CD4-positive, alpha-beta T cell (primary cell): ENCODE measurements at places on chromosomes 4 and X.

DNA sequence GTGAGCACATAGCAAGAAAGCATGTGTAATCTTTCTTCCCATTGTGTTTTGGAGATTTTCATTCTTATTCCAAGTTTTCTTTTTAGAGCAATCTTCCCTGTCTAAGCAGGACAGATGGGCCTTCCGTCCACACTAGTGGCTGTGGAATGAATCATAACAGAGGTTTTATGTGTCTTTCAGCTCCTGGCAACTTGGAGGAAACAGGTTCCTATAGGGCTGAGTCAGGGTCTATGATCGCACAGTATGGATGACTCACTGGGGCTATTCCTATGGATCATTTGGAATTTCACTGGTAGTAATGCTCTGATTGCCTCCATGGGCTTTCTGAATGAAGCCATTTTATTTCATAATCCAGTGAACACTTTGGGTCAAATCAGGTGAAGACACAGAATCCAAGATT, 51.8 kb upstream of the CBLL2 start:
- H3K4me1 ChIP-seq: no peaks in the 10 kb centered on the region
- H3K36me3 ChIP-seq: no peaks in the 10 kb centered on the region
- DNase-seq: no peak
- no peak overlapping the region for H3K4me3 ChIP-seq

- H3K4me1 ChIP-seq: peaks cover 22% of the 10 kb centered on the region
- H3K36me3 ChIP-seq: peaks cover 29% of the 10 kb centered on the region
- no peaks in the 10 kb centered on the region for H3K27me3 ChIP-seq
Measured at GRCh38 chrX:41335958-41336331, 2.0 kb downstream of the DDX3X start.

- no peaks in the 10 kb centered on the region for H3K4me1 ChIP-seq
- H3K27me3 ChIP-seq: no peaks in the 10 kb centered on the region
- H3K4me3 ChIP-seq: no peak overlapping the region
- H3K36me3 ChIP-seq: no peaks in the 10 kb centered on the region
Measured at GRCh38 chr4:101644516-101644915, 146.0 kb upstream of the BANK1 start.

- no peaks in the 10 kb centered on the region for H3K36me3 ChIP-seq
- H3K4me3 ChIP-seq: no peak overlapping the region
- H3K4me1 ChIP-seq: peaks cover 20% of the 10 kb centered on the region
- no peaks in the 10 kb centered on the region for H3K27me3 ChIP-seq
Measured at GRCh38 chrX:136065044-136065671, 79.9 kb downstream of the SLC9A6 start.

DNA sequence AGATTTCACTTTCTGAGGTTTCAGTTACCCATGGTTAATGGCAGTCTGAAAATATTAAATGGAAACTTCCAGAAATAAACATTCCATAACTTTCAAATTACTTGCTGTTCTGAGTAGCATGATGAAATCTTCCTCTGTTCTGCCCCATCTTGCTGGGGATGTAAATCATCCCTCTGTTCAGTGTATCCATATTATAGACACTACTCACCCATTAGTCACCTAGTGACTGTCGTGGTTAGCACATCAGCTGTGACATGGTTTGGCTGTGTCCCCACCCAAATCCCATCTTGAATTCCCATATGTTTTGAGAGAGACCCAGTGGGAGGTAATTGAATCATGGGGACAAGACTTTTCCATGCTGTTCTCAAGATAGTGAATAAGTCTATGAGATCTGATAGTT, 125.5 kb upstream of the GIMD1 start:
- H3K27me3 ChIP-seq: no peaks in the 10 kb centered on the region
- no peaks in the 10 kb centered on the region for H3K36me3 ChIP-seq
- H3K4me1 ChIP-seq: no peaks in the 10 kb centered on the region
- no peak overlapping the region for H3K4me3 ChIP-seq
- H3K27ac ChIP-seq: no peak overlapping the region

- no peaks in the 10 kb centered on the region for H3K27me3 ChIP-seq
- no peak overlapping the region for H3K4me3 ChIP-seq
- H3K4me1 ChIP-seq: no peaks in the 10 kb centered on the region
- no peaks in the 10 kb centered on the region for H3K36me3 ChIP-seq
- H3K27ac ChIP-seq: no peak overlapping the region
- DNase-seq: no peak
Measured at GRCh38 chr4:114087596-114088230, 108.3 kb upstream of the ARSJ start.
